Activated CD8-positive, alpha-beta memory T cell treated with anti-CD3 and anti-CD28 coated beads for 4 hours (primary cell): ENCODE measurements at places on chromosomes 5 and 9.

DNA sequence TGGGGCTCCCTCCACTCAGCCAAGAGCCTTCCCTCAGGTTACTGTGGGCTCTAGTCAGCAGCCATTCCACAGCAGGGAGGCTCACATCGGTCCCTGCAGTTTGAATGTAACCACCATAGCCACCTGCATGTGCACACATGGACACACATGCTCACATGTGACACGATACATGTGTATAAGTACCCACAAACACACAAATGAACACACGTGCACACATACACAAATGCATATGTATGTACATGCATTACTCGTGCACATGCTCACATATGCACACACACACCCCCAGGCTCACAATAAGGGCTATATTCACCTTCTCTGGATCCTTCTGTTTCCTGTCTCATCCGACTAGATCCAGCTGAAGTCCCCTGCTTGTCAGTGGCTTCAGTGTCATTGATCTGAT, 36.2 kb downstream of the UBE2QL1 start:
- no peak for DNase-seq

DNA sequence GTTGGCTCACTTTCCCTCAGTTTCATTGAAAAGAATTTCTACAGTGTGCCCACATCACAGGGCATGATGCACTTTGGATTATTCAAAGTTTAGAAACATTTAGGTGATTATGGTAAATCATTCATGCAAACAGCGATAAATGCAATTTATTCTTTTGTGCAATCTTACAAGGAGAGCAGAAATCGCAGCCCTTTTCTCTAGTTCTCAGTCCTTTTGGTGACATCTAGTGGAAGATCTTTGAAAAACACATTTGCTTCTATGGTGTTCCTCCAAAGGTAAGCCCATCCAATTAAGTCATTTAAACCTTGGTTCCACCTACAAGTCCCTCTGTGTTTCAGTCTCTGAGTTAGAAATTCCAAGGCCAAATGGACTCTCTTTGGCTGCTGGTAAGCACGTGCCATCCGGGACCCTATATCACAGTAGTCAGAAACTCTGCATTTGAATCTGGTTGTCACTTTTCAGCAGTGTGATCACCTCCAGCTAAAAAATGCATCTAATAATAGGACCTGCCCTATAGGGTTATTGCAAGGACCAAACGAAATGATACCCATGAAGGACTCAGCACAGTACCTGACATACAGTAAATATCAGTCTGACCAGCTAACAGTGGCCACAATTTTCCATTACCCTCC, 66.4 kb downstream of the MACROH2A1 start:
- DNase-seq: no peak

DNA sequence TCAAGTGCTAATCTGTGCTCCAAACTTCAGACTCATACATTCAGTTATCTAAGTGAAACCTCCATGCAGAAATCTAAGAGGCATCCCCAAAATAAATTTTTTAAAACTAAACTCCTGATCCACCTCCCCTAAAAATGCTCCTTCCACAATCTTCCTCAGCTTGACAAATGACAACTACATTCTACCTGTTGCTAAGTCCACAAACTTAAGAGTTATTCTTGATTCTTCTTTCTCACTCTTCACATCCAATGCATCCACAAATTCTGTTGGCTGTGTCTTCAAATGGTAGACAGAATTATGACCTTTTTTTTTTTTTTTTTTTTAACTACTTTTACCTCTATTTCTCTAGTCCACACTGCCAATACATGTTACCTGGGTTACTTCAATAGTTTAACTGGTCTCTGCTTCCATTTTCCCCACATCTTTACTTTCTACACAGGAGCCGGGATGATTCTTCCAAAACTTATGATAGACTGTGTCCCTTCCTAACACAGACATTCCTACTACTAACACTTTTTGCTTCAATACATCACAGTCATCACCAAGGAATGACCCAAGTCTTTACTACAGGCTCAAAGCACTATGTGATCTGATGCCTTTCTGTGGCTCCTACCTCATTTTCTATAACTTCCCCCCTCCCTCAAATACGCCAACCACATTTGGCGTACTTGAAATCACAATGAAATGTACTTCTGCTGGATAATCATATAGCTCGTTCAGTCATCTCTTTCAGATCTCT, 143.6 kb downstream of the PDE4D start:
- no peak for DNase-seq

DNA sequence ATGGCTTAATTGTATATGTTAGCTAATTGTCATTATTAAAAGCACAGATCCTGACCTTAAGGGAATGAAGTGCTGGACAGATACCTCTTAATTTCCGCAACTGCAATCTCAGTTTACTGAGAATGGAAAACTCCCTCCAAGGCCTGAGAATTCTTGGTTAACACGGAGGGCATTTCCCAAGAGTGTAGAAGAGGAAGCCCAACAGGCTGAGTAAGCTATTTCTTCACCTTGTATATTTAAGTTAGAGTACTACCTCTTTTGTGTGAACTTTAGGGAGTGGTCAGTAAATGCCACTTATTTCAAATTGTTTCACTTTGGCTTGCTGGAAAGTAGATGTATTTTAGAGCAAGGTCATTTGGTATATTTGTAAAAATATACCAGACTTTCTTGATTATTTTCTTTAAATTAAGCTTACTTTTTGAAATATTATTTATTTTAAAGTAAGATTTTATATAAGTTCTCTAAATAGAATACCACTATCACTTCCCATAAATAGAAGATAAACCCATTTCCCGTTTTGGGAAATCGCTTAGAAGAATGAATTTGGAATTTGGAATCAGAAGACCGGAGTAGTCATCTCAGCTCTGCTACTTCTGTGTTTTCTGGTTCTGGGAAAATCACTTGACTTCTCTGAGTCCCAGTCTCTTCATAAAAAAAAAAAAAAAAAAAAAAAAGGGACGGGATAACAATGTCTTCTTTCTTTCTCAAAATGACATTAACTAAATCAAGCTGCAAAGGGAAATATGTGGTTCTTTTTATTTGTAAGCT, 26.0 kb upstream of the C9orf72 start:
- DNase-seq: no peak

- no peak for DNase-seq
These were observed 103.3 kb upstream of the NFIB start for GRCh38 chr9:14417237-14417636.

GRCh38 chr5:16707168-16707868, 90.5 kb upstream of the RETREG1 start:
- no peak for DNase-seq

DNA sequence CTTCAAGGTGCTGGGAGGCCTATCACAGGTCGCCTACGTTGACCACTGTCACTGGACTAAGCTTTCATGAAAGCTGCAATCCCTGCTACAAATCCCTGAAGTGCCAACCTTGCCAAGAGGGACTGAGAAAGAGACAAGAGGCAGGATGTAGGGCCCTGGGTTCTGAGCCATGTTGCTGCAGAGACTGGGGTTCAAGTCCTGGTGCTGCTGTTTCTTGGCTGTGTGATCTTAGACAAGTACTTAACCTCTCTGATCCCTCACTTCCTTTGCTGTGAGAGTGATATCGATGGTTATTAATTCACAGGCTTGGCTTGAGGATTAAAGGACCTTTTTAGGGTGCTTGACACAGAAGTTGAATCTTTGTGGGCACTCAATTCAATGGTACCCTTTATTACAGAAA, 15.5 kb downstream of the CSF1R start:
- no peak for DNase-seq

- no peak for DNase-seq
These were observed 32.8 kb downstream of the SH3RF2 start for GRCh38 chr5:145968970-145969713.

- DNase-seq: no peak
These were observed 2.1 kb downstream of the FGF18 start for GRCh38 chr5:171421331-171422262.

GRCh38 chr5:22044229-22044628, 808.9 kb downstream of the CDH12 start:
- DNase-seq: no peak

GRCh38 chr9:68707801-68708488, 2.9 kb downstream of the PIP5K1B start:
- no peak for DNase-seq

- DNase-seq: no peak
These were observed 5.0 kb downstream of the IL3 start for GRCh38 chr5:132065351-132065937.

DNA sequence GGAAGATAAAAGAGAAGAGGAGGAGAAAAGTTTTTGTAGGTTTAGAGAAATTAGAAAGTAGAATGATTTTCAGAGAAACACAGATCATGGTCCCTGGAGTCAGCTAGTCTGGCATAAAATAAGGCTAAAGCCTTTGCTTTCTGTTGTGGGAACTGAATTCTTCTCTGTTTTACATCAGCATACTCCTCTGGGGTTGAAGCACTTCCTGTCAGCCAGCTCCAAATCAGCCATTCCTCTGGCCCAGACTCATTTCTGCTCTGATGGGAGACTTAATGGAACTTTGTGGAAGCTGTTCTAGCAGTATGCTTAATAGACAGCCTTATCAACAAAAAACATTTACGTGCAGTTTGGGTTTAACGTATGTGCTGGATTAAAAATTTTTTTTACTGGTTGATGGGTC, 143.2 kb downstream of the HMHB1 start:
- no peak for DNase-seq

DNA sequence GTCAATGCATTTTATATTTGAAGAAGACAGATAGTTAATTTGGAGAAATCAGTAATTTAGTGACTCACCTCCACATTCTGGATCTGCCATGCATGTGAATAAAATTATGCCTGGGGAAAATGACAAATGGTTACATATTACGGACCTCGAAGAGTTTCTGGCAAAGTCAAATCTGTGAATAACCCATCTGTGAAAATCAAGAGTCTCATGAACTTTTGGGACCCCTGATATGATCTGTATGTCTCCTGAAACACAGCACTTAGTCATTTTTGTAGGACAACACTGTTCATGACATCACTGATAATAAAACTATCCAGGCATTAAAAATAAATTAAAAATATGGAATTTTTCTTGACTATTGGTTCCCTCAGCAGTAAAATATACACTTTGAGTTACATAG, 584.5 kb downstream of the TLE4 start:
- no peak for DNase-seq

GRCh38 chr5:59151162-59151889, 568.5 kb downstream of the RAB3C start:
- DNase-seq: no peak

DNA sequence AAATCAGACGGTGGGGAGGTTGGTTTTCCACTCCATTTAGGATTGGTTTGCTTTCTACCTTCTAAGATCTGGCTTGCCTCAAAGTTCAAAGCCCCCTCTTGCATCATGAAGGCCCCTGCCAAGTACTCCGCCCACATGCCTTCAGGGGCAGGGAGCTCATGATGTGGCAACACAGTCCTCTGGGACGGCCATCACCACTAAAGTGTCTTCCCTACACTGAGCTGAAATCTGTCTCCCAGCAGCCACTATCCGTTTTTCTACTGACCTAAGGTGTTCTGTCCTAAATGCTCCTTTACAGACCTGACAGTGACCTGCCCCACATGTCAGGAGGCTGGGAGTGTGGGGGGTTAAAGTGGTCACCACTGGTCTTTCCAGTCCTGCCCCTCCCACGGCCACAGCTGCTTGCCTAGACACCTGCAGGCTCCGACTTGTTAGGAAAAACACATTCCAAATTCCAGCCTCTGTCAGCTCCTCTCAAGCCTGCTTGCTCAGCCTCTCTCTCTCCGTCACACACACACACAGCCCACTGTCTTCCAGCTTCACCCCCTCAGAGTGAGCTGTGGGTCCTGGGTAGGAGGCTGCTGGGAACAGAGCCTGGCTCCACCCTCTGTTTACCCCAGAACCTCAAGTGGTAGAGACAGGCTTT, 44.9 kb downstream of the SHB start:
- no peak for DNase-seq

- no peak for DNase-seq
These were observed 8.2 kb upstream of the ZFYVE16 start for GRCh38 chr5:80399526-80400239.

DNA sequence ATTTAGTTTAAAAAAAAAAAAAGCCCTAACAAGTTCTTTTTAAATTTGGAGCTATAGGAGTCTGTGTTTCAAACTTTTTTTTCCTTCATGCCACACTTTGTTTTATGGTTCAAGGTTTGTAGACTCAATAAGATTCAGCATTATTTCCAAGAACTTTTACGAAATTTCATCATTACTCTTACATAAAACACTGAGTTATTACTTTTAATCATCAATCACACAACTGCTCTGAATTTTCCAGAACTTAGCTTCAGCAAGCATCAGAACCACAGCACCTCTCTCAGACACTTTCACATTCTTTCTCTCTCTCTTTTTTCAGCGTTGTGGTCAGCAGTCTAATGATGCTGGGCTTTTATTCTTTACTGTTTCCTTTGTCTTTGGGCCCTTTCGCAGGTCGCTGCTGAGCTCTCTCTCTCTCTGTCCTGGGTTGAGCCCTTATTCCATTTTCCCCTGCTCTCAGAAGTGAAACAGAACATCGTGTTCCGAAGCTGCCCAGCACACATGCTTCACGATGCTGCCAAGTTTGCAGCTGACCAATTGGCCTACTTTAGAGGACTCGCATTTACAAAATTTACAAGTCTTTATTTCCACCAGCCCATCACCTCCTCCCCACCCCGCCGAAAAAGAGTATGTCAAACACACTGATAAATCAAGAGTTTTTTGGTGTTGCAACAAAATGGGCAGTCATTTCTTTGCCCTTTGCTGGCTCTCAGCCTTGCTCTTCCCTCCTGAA, 44.6 kb upstream of the PIK3R1 start:
- no peak for DNase-seq
